PC-9 (cell line): ENCODE measurements at places on chromosomes 1 and 21.
A peak's percentile ranks its signal among the peaks of the same experiment; 100 is the strongest.

- H3K4me3 ChIP-seq: no peak overlapping the region
- H3K4me1 ChIP-seq: no peaks in the 10 kb centered on the region
- DNase-seq: no peak
- no peaks in the 10 kb centered on the region for H3K27me3 ChIP-seq
Measured at GRCh38 chr1:220564216-220564615, 36.3 kb downstream of the MARK1 start.

DNA sequence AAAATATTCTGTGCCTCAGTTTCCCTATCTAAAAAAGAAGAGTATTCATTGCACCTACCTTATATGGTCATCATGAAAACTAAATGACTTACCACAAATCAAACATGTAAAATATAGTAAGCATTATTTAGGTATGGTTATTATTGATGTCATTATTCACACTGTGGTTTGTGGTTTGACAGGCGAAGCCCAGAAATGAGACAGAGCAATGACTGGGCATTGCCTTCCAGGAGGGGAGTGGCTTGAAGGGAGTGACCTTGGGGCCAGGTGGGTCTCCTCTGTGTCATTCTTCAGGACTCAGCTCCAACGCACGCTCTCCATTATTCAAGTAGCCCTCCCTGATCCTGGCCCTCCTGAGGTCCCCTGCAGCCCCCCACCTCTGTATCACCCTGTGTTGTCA is 133.7 kb downstream of the DMRTA2 start:
- no peaks in the 10 kb centered on the region for H3K36me3 ChIP-seq
- no peaks in the 10 kb centered on the region for H3K4me1 ChIP-seq
- no peak overlapping the region for H3K4me3 ChIP-seq
- no peak for DNase-seq

- H3K36me3 ChIP-seq: no peaks in the 10 kb centered on the region
- H3K4me3 ChIP-seq: no peak overlapping the region
- H3K4me1 ChIP-seq: peaks cover 15% of the 10 kb centered on the region
- H3K27ac ChIP-seq: peak overlapping the region; percentile 53; the same call in 1 of the 2 replicates
Measured at GRCh38 chr1:232477728-232478127, 152.2 kb downstream of the SIPA1L2 start.

GRCh38 chr21:45853703-45854342 is 127.7 kb upstream of the COL6A1 start:
- H3K36me3 ChIP-seq: no peaks in the 10 kb centered on the region
- H3K4me3 ChIP-seq: no peak overlapping the region
- DNase-seq: no peak
- no peaks in the 10 kb centered on the region for H3K4me1 ChIP-seq
- peaks cover 9% of the 10 kb centered on the region for H3K27me3 ChIP-seq

- H3K27ac ChIP-seq: no peak overlapping the region
- no peaks in the 10 kb centered on the region for H3K36me3 ChIP-seq
- no peak overlapping the region for H3K4me3 ChIP-seq
Measured at GRCh38 chr1:93433407-93433961, 14.4 kb upstream of the FNBP1L start.

DNA sequence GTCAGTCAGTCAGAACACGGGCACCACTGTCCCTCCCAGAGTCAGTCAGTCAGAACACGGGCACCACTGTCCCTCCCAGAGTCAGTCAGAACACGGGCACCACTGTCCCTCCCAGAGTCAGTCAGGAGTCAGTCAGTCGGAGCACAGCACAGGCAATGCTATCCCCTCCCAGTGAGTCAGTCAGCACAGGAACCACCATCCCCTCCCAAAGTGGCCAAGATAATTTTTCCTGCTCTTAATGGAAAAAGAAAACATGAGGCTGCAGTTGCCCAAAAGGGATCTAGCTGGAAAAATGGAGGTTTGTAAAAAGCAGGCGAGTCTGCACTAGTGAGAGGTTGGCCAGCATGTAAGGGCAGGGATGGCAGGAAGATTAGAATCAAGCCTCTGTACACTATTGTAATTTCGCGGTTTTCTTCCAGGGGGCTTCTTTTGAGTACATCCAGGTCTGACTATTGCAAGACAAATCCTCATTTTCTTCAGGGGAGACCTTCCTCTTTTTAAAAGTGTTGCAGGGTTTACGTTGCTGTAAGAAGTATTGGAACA is 213.8 kb downstream of the SIPA1L2 start:
- peaks cover 24% of the 10 kb centered on the region; the same call in 1 of the 2 replicates for H3K27me3 ChIP-seq
- H3K27ac ChIP-seq: no peak overlapping the region
- H3K36me3 ChIP-seq: no peaks in the 10 kb centered on the region
- H3K4me1 ChIP-seq: no peaks in the 10 kb centered on the region
- H3K4me3 ChIP-seq: no peak overlapping the region

GRCh38 chr1:201173736-201174135 is 16.9 kb upstream of the IGFN1 start:
- H3K4me3 ChIP-seq: no peak overlapping the region
- H3K36me3 ChIP-seq: no peaks in the 10 kb centered on the region
- DNase-seq: peak; percentile 48
- H3K4me1 ChIP-seq: peaks cover 53% of the 10 kb centered on the region

DNA sequence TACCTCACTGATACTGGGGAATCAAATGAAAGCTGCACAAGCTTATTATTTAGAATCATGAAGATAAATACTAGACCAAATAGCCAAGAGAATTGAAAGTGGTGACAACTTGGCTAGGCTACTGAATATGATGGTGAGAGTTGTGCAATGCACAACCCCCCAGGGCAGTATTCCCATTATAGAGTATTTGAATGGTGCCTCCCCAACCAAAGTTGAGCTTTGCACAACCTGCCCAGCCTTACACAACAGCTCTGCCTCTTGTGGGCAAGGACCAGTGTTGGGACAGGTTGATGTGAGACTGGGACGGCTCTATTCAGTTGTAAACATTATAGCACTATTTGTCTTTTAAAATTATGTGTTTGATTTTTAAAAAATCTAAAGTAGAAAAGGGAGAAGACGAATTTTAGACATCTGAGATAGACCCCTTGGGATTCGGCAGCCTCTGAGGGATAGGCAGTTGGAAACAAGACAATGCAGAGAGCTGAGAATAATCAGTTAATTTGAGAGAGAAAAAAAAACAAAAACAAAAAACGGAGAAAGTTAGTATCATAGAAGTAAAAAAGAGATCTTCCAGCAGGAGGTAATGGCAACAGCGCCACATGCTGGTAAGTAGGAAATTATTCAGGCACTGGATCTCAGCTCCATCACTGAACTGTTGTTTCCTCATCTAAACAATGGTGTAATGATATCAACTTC is 91.0 kb upstream of the KCNA3 start:
- peaks cover 17% of the 10 kb centered on the region for H3K27me3 ChIP-seq
- no peak for DNase-seq
- no peak overlapping the region for H3K4me3 ChIP-seq
- H3K4me1 ChIP-seq: peaks cover 11% of the 10 kb centered on the region
